ENCODE measurements at places on chromosomes 3 and 15. TPM values are rescaled to one million over a fixed set of nuclear protein-coding genes. Genes with fewer than 3 reads are reported as not detected.

- DNase-seq = no peak
These were observed 720.6 kb upstream of the CBLB start for GRCh38 chr3:106589311-106589942.

GRCh38 chr15:90595763-90596155 lies 66.0 kb downstream of the CRTC3 start:
- no peak for DNase-seq

DNA sequence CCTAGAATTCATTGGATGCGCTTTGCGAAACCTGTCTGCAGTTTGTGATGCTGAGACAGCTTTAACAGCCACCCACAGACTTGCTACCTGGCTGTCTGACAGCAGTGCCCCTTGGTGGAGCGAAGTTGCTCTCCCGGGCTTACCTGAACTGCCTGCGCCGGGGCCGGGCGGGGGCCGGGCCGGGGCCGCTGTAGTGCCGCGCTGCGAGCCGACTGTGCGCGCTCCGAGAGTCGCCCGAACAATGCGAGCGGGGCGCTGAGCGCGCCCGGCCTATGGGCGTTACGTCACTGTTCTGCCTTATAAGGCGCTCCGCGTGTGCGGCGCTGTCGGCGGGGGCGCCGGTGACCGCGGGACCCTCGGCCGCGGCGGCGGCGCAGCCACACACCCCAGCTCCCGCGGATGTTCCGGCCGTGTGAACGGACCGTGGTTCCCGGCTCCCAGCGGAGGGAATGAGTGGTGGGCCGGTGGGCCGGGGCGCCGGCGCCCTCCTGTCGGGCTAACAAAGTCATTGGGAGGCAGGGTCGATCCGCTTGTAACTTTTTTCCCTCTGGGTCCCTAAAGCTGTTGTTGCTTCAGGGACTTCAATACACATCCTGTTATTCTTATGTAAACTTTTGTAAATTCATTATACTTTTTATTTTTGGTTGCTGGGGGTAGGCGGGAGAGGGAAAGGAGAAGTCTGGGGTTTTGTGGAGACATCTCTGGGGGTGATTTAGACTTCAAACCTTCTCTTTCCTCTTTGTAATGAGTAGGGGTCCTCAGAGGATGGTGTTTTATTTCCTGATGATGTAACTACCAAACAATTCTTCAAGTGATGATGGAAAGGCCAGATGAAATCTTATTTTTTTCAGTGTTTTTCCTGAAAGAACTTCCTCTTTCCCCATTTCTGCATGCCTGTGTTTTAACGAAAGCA lies 58.5 kb downstream of the CMSS1 start:
- DNase-seq = peak; percentile 66

Gene SERINC4
- 0.39 TPM for total RNA-seq

Gene A4GNT
- not detected for total RNA-seq

GRCh38 chr3:65751123-65751700 lies 287.5 kb downstream of the MAGI1 start:
- no peak for DNase-seq

- no peak for DNase-seq
These were observed 31.6 kb downstream of the EIF4E3 start for GRCh38 chr3:71693641-71694040.

DNA sequence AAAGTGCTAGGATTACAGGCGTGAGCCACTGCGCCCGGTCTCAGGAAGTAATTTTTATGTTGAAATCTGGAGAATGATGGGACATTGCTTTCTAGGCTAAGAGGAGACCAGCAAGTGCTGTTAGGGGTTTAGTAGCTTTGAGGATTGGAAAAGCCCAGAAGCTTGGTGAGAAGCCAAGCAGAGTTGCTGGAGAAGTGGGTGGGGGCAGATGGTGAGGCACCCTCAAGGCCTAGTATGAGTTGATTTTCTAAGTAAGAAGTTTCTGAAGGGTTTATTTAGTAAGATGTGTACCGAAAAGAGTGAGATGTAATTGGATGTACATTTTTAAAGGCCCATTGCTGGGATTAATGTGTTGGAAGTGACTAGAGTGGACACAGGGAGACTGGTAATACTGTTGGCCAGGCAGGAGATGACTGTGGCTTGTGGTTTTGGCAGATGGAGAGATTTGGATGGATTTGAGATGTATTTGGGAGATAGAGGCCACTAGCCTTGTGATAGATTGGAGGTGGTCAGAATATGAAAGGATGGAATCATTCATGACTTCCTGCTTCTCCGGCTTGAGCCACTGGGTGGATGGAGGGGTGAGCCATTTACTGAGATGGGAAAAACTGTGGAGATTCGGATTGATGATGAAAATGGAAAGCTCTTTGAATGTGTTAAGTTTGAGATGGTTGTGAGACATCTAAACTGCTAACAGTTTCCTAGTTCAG lies 2.3 kb downstream of the LRRC28 start:
- DNase-seq = no peak

DNA sequence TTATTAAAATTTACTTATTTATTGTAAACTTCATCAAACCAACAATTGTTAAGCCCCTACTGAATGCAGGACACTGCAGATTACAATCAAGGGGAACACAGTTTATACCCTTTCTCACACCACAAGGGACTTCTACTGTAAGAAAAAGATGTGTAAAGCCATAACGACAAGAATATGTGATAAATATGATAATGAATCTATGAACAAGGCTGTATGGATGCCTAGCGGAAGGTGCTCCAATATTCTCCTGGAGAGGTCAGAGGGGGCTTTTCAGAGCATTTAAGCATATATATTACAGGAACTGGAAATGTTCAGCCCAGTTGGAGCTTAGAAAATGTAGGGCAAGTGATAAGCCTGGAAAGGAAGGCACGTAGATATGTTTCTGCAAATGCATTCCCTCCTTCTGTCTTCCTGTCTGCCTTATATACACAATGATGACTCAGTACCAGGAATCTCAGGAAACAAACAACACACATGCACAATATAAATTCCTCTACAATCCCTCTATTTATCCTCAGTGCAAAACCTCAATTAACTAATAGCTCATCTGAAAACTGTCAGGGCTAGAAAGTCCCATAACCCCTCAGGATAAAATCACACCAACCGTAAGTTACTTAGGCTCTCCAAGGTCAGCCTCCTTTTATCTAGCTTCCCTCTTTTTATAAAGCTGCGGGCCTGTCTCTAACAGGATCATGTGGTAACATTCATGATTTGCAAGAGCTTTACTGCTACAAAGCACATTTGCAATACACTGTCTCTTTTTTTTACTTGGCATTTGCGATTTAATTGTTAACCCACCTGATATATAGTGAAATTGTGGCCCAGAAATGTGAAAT lies 393.1 kb downstream of the LPP start:
- DNase-seq = no peak

Gene TIGIT
- total RNA-seq = 5.8 TPM

- DNase-seq = no peak
These were observed 2.3 kb upstream of the TNFAIP8L3 start for GRCh38 chr15:51096976-51097375.

DNA sequence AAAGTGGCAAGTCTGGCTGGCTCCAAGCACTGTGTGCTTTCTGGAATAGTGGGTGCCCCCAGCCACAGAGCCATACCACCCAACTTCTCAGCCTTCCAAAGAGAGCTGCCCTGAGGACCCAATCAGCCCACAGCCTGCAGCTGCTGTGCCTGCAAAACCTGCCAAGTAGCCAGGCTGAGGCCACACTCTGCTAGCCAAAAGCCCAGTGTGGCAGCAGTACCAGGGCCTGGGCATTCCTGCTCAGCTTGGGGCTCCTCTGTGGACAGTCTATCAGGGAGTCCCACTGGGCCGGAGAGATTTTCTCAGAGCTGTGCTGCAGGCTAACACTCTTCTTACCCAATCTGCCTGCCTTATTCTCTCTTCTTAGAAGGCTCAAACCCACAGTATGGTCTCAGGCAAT lies 136.5 kb downstream of the TPRA1 start:
- no peak for DNase-seq

DNA sequence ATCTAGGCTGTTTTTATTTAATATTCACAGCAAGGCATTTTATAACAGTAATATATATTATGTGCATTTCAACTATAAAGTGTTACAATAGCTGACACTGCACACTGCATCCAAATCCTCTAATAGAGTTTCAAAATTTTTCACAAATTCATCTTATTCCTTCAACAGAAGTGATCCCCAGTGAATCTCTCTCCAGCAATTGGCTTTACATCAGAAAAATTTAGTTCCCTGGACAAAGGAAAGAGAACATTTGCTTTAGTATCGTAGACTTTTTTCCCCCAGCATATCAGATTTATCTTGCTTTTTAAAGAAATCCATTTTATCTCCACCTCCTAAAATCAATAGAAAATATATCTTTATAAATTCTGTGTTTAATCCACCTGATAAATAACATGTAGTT lies 868.6 kb downstream of the TBL1XR1 start:
- DNase-seq = no peak

DNA sequence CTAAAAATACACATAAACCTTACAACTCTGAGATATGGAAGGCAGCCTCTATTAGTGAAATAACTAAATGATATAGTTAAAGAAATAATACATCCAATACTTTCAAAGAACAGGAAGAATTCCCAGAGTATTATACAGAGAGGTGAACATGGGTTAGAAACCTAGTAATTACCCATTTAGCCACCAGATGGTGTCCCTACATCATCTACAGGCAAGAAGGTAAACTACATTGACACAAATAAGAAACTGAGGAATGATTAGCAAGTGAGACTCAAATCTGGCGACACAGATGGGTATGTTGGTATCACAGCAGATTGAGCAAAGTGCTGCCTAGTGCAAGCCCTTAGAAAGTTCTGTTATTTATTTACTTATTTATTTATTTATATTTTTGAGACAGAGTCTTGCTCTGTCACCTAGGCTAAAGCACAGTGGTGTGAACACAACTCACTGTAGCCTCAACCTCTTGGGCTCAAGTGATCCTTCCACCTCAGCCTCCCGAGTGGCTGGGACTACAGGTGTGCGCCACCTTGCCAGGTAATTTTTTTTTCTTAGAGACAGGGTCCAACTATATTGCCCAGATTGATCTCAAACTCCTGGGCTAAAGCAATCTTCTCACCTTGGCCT lies 28.2 kb downstream of the NEK4 start:
- DNase-seq = no peak

All from activated T-helper 1 cell treated with anti-CD3 and anti-CD28 coated beads, Interleukin-12 subunit alpha, Interleukin-12 subunit beta, Interleukin-2, Interleukin-4 antibody, amounts not matched to agents 30 ng/mL and 10 ng/mL and 1 ng/mL, durations not matched to agents 14 hours and 24 hours and 36 hours (primary cell).